CD8-positive, alpha-beta memory T cell (primary cell): ENCODE measurements at places on chromosomes 7 and 10. TPM values are rescaled to one million over a fixed set of nuclear protein-coding genes. Genes with fewer than 3 reads are reported as not detected.

DNA sequence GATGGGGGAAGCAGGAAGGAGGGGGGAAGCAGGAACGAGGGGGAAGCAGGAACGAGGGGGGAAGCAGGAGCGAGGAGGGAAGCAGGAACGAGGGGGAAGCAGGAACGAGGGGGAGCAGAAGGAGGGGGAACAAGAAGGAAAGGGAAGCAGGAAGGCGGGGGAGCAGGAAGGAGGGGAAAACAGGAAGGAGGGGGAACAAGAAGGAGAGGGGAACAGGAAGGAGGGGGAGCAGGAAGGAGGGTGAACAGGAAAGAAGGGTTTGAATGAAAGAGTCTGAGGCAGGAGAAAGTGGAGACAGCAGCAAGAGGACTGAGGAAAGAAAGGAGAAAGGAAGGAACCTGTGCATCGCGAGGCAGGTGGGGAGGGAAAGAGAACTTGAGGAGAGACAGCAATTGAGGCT, 256.6 kb downstream of the PTEN start:
- no peak for DNase-seq
- H3K4me1 ChIP-seq: peaks cover 22% of the 10 kb centered on the region
- no peaks in the 10 kb centered on the region for H3K36me3 ChIP-seq
- H3K27me3 ChIP-seq: no peaks in the 10 kb centered on the region
- H3K4me3 ChIP-seq: no peak overlapping the region

DNA sequence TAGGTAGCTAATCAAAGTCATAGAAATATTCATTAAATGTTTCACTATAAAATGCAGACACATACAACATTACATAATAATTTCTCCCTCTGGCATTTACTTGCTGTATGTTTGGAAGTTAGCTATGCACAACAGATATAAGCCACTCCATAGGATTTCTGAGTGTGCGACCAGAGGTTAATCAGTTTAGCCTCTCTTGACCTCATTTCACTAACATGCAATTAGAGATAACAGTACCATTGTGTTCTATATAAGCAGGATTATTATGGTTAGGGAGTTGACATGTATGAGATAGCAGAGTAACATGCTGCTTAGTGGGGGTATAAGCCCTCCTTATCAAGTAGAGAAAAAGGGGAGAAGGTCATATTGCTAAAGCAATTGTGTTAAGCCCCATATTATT, 26.4 kb downstream of the GLUD1 start:
- no peak for DNase-seq
- H3K27me3 ChIP-seq: no peaks in the 10 kb centered on the region
- H3K36me3 ChIP-seq: peaks cover 43% of the 10 kb centered on the region
- H3K4me1 ChIP-seq: no peaks in the 10 kb centered on the region
- H3K4me3 ChIP-seq: no peak overlapping the region
- no peak overlapping the region for H3K27ac ChIP-seq

- H3K4me1 ChIP-seq: peaks cover 8% of the 10 kb centered on the region
- DNase-seq: no peak
- no peaks in the 10 kb centered on the region for H3K27me3 ChIP-seq
- H3K36me3 ChIP-seq: no peaks in the 10 kb centered on the region
- H3K27ac ChIP-seq: no peak overlapping the region
Measured at GRCh38 chr7:66507764-66508296, 120.9 kb upstream of the KCTD7 start.

The POU6F2 gene
- not detected for total RNA-seq

The C10orf105 gene
- total RNA-seq: 0.11 TPM
